ENCODE measurements at places on chromosomes 4 and X.
A peak's percentile ranks its signal among the peaks of the same experiment; 100 is the strongest.

- no peak for DNase-seq
Observed at GRCh38 chrX:128929271-128930057, 593.8 kb downstream of the SMARCA1 start.

DNA sequence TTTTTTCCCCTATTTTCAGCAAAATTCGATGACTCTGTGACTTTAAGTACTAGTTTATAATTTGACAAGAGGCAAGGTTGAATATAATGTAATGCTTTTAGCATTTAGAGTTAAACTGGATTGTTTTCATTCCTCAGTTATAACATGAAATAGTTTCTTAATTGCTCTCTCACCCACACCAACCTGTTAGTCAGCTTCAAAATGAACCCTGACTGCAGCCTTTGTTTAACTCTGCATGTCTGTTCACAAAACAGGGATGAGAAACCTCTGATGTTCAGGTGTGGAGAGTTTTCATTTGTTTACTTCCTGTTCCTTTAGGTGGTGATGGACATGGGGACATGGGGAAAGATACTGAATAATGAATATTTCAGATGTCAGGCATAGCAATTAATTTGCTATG lies 49.9 kb upstream of the MND1 start:
- peak; percentile 27 for DNase-seq

- peak; percentile 31 for DNase-seq
Observed at GRCh38 chr4:15024386-15024785, 22.1 kb downstream of the CPEB2 start.

DNA sequence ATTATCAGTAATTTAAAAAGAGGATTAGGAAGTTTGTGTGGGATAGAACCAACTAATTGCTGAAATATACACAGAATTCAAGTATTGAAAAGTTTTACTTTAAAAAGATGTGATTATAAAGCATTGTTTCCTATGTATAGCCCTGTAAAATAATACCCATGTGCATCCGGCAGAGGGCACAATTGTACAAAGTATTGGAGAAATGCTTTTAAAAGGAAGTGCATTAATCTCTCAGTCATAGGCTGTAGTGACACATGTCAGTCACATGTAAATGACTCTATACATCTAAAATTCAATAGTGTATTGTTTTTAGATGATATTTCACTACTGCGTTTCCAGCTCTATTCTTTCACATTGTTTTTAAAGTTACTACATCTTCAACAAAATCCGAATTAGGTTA lies 9.7 kb upstream of the GEMIN8 start:
- DNase-seq = peak; percentile 45

GRCh38 chr4:107315584-107315983 lies 279.5 kb upstream of the DKK2 start:
- DNase-seq = no peak

- no peak for DNase-seq
Observed at GRCh38 chrX:150664290-150664689, 28.9 kb upstream of the MTMR1 start.

GRCh38 chr4:183250831-183251230 lies 69.2 kb downstream of the CLDN22 start:
- no peak for DNase-seq

GRCh38 chrX:150337536-150337935 lies 25.6 kb upstream of the MAMLD1 start:
- DNase-seq = no peak

DNA sequence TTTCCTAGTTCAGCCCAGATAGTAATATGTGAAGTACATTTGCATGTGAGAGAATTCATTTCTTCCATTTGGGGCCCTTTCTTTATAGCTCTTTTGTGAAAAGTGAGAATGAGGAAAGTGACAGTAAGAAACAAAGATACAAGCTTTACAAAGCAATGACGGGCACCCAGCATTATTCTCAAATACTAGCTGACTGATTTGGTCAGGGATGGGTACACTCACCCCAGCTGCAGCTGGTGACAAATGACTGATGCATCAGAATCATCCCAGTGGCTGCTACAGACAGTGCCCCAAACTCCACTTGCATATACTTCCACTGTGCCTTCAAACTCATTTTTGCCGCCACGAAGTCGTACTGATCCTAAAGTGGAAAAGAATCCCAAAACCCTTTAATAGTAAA lies 14.8 kb downstream of the PRSS12 start:
- no peak for DNase-seq

DNA sequence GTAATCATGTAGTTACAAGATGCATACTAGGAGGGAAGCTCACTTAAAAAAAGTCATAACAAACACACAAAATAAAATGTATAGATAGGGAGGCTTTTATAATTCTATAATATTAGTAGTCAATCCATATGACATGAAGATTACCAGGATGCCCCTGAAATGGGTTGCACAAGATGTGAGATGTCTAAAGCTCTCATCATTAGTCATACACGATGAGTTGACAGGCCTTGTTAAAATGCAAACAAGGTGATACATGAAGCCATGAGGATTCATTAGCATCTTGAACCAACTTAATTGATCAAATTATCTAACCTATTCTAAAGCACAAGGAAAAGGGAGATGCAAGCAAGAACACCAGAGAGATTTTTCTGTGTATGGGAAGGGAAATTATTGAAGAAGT lies 470.2 kb downstream of the IQCM start:
- DNase-seq = no peak

GRCh38 chrX:150332023-150332422 lies 31.1 kb upstream of the MAMLD1 start:
- no peak for DNase-seq

- DNase-seq = no peak
Observed at GRCh38 chr4:8301851-8302730, 32.5 kb downstream of the HTRA3 start.

GRCh38 chr4:15707363-15707715 lies 4.5 kb downstream of the BST1 start:
- DNase-seq = peak; percentile 86

DNA sequence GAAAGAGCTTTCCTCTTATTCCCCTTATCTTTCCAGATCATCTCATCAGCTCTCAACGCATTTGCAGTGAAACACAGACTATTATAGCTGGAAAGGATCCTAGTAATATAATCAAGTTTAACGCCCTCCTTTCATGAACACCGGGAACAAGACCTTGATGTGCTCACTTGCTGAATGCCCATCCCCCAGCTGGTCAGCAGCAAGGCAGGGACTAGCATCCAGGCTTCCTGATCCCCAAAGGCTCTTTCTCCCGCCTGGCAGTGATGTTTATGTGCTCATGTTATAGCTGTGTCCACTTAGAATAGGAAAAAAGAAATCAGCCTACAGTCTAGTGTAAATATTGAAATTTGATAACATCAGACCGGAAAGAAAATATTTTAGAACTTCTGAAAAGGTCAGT lies 24.6 kb downstream of the GPC4 start:
- DNase-seq = no peak

DNA sequence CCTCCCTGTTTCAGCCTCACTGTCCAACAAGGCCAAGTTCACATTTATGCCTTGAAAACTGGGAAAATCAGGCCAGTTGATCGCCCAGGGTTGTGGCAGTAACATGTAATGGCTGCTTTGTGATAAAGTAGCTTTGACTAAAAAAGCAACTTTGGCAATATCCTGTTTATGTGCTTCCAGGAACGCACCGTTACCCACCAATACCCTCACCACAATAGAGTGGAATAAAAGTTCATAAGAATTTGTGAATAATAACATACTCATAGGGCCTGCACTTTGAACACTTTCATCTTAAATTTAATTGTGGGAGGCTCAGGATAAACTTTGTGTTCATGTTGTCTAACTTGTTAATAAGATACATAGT lies 80.7 kb upstream of the MAML3 start:
- no peak for DNase-seq

DNA sequence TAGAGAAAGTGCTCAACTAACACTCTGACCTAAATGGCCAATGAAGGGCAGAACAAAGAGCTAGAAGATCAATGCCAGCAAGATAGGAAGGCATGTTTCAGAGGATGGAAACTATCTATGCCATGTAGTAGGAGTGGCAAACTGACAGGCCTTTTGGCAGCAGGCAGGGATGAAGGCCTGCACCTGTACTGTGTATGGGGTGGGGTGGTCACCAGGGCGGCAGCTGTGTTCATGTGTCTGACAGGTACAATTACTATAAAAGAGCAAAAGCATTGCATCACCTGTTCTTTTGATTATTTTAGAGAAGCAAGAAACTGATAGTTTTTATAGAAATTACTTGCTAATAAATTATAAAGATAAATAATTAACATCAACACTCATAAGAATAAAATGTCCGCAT lies 239.1 kb downstream of the CAMK2D start:
- DNase-seq = no peak

DNA sequence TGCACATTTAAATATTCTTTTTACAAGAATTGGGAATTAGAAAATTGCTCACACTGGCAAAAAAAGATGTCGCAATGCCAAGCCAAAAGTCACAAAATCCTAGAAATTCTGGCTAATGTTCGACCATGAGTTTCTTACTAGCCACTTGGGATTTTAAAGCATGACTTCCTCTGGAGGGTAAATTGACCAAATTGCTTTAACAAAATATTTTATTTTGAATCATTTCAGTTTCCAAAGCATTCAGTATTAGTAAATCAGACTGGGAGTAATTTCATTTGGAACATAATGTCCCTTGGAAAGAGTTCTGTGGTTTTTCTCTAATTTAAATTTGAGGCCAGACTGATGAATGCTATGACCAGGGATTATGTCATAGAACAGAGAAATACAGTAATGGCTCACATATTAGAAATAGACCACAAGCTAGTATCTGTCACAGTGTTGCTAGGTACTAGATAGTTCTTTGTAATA lies 7.6 kb upstream of the CXCL5 start:
- peak; percentile 30 for DNase-seq

GRCh38 chrX:12979026-12979607 lies 4.2 kb downstream of the TMSB4X start:
- no peak for DNase-seq

DNA sequence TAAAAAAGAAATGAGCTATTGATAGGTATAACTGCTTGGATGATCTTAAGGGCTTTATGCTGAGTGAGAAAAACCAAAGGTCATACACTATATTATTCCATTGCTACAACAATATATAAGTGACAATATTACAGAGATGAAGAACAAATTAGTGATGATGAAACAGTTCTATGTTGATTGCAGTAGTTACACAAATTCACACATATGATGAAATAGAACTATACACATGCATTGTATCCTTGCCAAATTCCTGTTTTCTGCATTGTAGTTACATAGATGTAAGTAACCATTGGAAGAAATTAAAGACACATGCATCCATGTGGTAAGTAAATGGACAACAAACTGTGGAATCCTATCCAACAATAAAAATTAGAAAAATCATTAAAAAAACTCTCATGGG lies 76.5 kb downstream of the CENPC start:
- no peak for DNase-seq

DNA sequence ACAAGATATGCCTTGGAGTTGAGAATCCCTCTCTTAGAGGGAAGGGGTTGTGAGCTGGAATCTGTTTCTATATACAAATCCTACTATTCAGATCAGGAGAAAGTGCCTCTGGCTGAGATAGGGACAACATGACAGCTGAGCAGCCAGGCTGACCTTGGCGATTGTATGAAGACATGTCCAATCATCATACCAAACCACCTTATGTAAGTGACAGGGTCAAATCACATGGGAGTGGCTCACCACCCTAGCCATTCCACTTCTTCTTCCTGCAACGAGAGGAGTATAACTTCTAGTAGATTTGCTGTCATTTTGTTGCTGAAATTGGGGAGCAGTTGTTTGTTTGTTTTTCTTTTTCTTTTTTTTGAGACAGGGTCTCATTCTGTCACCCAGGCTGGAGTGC lies 48.3 kb upstream of the TMEM150C start:
- no peak for DNase-seq

DNA sequence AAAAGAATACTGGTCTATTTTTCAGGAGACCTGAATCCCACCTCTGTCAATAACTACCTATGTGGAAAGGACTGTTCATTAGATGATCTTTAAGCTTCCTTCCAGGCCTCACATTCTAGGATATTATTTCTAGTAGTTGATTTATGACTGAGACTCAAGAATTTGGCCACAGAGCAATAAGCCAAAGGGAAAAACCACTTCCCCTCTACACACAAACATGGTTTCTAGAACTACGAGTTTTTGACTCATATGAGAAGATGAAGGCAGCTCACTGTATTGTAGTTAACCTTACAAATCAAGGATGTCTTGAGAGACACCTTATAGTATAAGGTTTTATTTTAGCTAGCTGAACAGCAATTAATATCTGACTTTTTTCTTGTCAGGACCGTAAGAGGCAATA lies 36.9 kb upstream of the GDPD2 start:
- DNase-seq = peak; percentile 6

- peak; percentile 94 for DNase-seq
Observed at GRCh38 chr4:142091085-142091513, 454.7 kb downstream of the IL15 start.

GRCh38 chr4:165971933-165972332 lies 98.9 kb downstream of the TLL1 start:
- DNase-seq = no peak

DNA sequence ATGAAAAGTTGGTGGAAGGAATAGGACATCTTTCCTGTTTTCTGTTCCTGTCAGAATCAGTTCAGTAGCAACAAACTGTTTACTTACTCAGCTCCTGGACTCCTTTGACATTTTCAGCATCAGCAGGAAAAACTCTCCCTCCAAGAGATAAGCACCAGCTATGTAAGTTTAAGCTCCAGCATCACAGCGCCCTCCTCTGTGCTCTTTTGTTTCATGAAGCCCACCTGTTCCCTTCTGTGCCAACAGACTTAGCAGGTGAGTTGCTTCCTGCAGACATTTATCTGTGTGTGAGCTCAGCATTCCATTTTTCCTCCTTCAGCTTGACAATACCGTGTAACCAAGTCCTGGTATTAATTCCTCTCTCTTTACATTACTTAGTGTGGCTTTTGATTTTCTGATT lies 644.1 kb upstream of the AGA start:
- DNase-seq = no peak

- no peak for DNase-seq
Observed at GRCh38 chr4:144711700-144712456, 65.9 kb downstream of the HHIP start.

DNA sequence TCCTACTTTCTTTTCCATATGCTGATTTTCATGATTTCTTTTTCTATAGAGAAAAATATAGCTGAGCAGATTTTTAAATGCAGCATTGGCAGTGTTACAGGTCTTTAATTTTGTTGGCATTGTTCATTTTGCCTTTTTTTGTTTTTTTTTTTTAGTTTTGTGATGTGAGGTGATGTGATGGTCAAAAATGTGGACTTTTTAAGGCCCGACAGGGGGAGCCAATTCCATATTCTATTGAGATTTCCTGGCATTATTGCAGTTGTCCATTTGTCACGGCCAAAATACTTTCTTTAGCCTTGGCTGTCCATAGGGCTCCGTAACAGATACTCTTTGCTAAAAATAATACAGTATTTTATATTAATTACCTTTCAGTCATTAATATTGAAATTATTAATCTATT lies 47.8 kb downstream of the SLIT2 start:
- no peak for DNase-seq

All from fibroblast of villous mesenchyme (primary cell).